Psoas muscle (tissue), 8 donors: ENCODE measurements at places on chromosomes 16 and 17. TPM values are rescaled to one million over a fixed set of nuclear protein-coding genes. Genes with fewer than 3 reads are reported as not detected.
A peak's percentile ranks its signal among the peaks of the same experiment; 100 is the strongest.

- peak overlapping the region; percentile 96 for H3K27ac ChIP-seq
- H3K27me3 ChIP-seq, result no peaks in the 10 kb centered on the region
- DNase-seq, result no peak
- H3K4me1 ChIP-seq, result peaks cover 67% of the 10 kb centered on the region
These were observed 2.4 kb upstream of the TCAP start for GRCh38 chr17:39662551-39663339.

DNA sequence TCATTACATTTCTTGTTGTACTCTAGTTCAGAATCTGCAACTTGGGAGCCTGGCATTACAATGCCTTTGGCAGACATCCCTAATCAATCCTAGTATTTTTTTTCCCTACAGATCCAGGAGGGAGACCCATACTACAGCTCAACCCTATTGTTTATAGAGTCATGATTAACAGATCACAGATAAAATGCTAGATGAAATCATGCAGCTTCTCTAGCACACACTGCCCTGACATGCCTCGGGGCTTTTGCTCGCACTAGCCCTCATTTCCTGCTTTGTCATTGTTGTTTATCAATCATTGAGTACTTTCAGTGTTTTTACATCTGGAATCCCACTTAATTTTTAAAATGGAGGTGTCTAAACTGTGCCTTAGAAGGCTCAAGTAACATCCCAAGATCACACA, 412.5 kb downstream of the CA10 start:
- H3K4me3 ChIP-seq, result no peak overlapping the region
- no peaks in the 10 kb centered on the region for H3K27me3 ChIP-seq
- H3K27ac ChIP-seq, result no peak overlapping the region

DNA sequence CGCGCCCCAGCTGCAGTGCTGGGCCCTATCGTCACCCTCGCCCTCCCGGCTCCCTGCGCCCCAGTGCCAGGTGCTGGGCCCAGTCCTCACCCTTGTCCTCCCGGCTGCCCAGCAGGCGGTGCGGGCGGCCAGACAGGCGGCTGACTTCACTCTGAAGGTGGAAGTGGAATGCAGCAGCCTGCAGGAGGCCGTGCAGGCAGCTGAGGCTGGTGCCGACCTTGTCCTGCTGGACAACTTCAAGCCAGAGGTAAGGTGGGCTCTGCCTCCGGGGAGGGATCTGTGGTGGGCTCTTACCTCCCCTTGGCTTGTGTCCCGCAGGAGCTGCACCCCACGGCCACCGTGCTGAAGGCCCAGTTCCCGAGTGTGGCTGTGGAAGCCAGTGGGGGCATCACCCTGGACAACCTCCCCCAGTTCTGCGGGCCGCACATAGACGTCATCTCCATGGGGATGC, 17.9 kb downstream of the QPRT start:
- H3K4me1 ChIP-seq, result no peaks in the 10 kb centered on the region
- no peak overlapping the region for H3K27ac ChIP-seq
- DNase-seq, result no peak
- H3K36me3 ChIP-seq, result no peaks in the 10 kb centered on the region

- no peaks in the 10 kb centered on the region for H3K27me3 ChIP-seq
- H3K36me3 ChIP-seq, result no peaks in the 10 kb centered on the region
- no peak overlapping the region for H3K4me3 ChIP-seq
- H3K27ac ChIP-seq, result no peak overlapping the region
- no peaks in the 10 kb centered on the region for H3K4me1 ChIP-seq
These were observed 51.0 kb upstream of the GPRC5B start for GRCh38 chr16:19935694-19936093.

DNA sequence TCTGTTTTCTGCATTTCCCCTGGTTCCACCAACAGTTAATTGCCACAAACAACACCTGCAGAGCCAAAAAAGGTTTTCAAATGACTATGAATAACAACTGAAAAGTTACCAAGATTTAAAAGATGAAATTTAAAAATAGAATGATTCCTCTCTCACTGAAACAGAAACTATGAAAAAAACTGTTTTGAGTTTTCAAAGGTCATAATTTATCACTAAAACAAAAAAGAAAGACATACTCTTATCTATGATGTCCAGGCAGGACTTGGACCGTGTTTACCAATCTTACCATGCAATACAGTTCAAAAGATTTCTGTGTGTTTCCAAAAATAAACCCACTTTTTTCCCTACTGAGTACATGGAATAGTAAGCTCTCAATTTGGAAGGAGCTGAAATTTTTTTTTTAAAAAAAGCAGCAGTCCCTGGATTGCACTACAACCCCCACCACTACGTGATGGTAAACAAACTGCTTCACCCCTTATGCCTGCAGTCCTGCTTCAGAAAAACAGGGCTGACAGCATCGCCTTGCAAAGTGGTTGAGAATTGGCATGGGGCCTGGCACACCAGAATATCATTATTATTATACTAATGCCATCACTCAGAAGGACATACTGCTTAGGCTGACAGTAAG, 8.5 kb downstream of the TXNDC11 start:
- no peak for DNase-seq
- peak overlapping the region; percentile 53 for H3K27ac ChIP-seq
- no peaks in the 10 kb centered on the region for H3K27me3 ChIP-seq
- H3K4me1 ChIP-seq, result peaks cover 51% of the 10 kb centered on the region

GRCh38 chr16:68074850-68075555, 10.2 kb upstream of the NFATC3 start:
- peak overlapping the region; percentile 61 for H3K27ac ChIP-seq
- DNase-seq, result no peak
- peaks cover 52% of the 10 kb centered on the region for H3K4me1 ChIP-seq
- no peaks in the 10 kb centered on the region for H3K27me3 ChIP-seq

GRCh38 chr17:58997756-58998553, 108.7 kb downstream of the TRIM37 start:
- no peaks in the 10 kb centered on the region for H3K27me3 ChIP-seq
- no peak for DNase-seq
- peaks cover 58% of the 10 kb centered on the region for H3K36me3 ChIP-seq
- no peak overlapping the region for H3K27ac ChIP-seq

RAPGEFL1 gene
- 4.9 TPM for total RNA-seq

GRCh38 chr17:74970395-74970794, 2.2 kb downstream of the HID1 start:
- H3K4me1 ChIP-seq, result no peaks in the 10 kb centered on the region
- H3K4me3 ChIP-seq, result peak overlapping the region; percentile 68
- H3K27ac ChIP-seq, result no peak overlapping the region
- H3K36me3 ChIP-seq, result no peaks in the 10 kb centered on the region
- no peak for DNase-seq

GRCh38 chr17:53749178-53749577, 73.5 kb upstream of the KIF2B start:
- H3K36me3 ChIP-seq, result no peaks in the 10 kb centered on the region
- DNase-seq, result no peak
- H3K27me3 ChIP-seq, result no peaks in the 10 kb centered on the region
- no peak overlapping the region for H3K4me3 ChIP-seq
- no peaks in the 10 kb centered on the region for H3K4me1 ChIP-seq
- H3K27ac ChIP-seq, result no peak overlapping the region
